ENCODE measurements at places on chromosomes 2 and 18.

GRCh38 chr18:35220424-35220823, 20.4 kb upstream of the ZNF397 start:
- no peak for DNase-seq

GRCh38 chr2:70977605-70978205, 725 bp upstream of the ANKRD53 start:
- no peak for DNase-seq

GRCh38 chr2:62736899-62737559, 31.5 kb downstream of the EHBP1 start:
- no peak for DNase-seq

DNA sequence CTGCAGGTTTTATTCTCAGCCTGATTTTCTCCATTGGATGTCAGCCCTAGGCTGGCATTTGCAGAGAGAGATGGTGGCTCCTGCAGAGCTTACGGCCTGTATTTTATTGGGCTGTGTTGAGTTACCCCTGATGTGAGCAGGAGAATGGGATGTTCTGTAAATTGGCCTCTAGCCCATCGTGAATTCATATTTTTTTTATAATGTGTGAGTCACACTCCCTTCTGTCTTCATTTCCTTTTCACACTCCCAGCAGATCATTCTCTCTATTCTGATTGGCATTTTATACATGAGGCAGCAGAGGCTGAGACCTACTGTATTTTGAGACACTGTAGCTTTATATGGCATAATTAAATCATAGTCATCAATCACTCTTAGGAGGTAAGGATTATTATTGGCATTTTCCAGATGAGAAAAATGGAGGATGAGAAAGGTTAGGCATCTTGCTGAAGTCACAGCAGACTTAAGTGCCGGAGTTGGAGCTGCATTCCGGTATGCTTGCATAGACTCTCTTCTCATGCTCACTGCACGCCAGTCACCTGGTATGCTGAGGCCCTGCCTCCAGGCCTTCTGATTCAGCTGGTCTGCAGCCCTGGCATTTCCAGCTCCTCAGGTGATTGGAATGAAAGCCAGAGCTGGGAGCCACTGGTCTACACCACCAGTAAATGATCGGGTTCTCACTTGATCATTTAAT, 142.4 kb downstream of the NEDD4L start:
- DNase-seq: no peak

GRCh38 chr18:56568986-56569385, 69.4 kb downstream of the TXNL1 start:
- no peak for DNase-seq

DNA sequence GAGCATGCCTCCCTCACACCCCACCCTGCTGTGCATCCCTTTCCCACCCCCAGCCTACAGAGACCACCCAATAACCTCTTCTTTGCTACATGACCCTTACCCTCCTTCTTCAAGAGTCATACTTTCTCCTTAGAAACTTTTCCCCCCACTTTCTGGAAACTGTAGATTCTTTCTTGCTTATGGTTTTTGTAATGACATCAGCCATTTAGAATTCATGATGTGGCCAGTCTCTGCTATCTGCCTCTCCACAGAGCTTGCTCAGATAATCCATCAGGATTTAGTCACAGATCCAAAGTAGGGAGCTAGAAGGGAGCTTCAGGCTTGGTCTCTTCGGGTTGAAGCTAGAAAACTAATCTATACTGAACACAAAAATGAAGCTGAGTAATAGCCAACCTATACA, 36.5 kb downstream of the GALM start:
- DNase-seq: no peak

GRCh38 chr2:118265873-118266455, 177.7 kb downstream of the INSIG2 start:
- DNase-seq: no peak

- no peak for DNase-seq
Measured at GRCh38 chr2:141967980-141968379, 162.8 kb downstream of the LRP1B start.

- DNase-seq: no peak
Measured at GRCh38 chr18:2032036-2032435, 539.3 kb downstream of the METTL4 start.

- DNase-seq: no peak
Measured at GRCh38 chr2:39492716-39493115, 55.6 kb upstream of the MAP4K3 start.

- no peak for DNase-seq
Measured at GRCh38 chr2:58701688-58702301, 460.7 kb upstream of the FANCL start.

GRCh38 chr2:210195101-210195852, 24.1 kb upstream of the KANSL1L start:
- no peak for DNase-seq

GRCh38 chr18:74896390-74896991, 298.8 kb downstream of the ZNF407 start:
- peak; percentile 10 for DNase-seq

- DNase-seq: no peak
Measured at GRCh38 chr2:201182650-201183364, at the start of gene CASP10. Gene CASP10, plus strand, starts transcription at chr2:201183141. Its CDS starts 2,637 bp downstream, at chr2:201185778.

DNA sequence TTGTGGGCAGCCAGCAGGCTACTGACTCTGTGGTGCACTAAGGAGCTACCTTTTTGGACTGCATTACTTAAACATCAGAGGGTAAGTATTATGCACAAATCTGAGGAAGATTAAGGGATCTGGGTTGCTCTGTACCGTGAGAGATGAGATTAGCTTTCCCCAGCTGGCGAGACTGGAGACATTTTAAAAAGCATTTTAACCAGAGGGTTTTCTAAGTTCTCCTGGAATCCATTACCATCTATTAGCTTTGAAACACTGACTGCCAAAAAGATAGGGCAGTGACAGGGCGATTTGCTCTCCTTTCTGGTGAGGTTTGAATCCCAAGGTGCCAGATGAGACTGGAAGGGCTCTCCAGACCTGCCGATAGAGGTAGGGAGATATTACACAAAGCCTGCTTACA, 63.2 kb downstream of the LYPD6 start:
- DNase-seq: no peak

- DNase-seq: no peak
Measured at GRCh38 chr2:189074506-189074905, 100.3 kb downstream of the COL3A1 start.

- no peak for DNase-seq
Measured at GRCh38 chr2:222303828-222304736, 5.3 kb upstream of the PAX3 start.

DNA sequence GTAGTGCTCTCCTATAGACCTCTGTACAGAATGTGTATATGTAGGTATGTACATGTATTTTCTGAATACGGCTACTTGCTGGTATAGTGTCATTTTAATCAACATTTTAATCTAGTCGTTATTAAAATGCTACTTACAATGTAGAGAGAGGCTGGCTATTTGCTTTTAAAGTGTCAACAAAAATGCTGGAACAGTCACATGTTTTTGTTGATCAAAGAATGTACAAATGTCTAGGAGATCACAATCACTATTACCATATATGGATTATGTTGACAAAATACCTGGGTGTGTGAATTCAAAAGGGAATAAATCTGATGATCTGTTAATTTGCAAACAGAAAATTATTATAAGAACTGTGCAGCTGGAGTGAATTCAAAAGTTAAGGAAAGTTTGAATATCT, 170.3 kb downstream of the CAMKMT start:
- DNase-seq: no peak

- no peak for DNase-seq
Measured at GRCh38 chr2:106160786-106161261, 33.3 kb downstream of the UXS1 start.

GRCh38 chr2:203437511-203437910, 97.6 kb downstream of the RAPH1 start:
- DNase-seq: no peak

DNA sequence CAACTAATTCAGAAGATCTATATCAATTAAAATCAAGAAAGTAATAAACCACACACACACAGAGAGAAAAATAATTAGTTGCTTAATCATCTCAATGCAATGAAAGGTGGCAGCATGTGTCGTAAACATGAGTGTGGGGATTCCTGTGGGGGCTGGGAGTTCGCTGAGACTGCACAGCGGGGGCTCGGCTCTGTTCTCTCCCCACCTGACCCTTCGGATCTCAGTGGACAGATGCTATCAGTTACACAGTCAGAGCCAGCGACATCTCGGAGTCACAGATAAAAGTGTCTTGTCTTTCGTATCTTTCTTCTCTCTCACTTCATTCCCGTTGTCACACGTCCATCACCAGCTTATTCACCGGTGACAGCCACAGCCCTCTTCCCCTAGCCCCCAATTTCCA, 37.1 kb downstream of the COLEC12 start:
- no peak for DNase-seq

DNA sequence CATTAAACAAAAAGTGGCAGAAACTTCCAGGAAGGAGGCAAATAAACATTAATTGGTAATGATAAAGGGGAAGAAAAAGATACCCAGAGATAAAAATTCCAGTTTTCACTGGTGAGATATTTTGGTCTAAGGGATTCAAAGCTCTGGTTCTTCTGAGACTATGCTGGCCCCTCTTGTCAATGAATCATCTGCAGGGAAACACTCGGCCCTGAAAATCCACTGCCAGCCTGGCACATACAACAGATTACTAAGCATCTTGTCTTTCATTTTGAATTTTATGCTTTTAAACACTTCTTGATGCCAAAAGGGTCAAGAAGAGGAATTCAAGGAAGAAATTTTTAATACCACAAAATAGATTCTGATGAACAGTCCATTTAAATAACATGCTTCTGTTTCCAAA, 1603.8 kb upstream of the ZEB2 start:
- DNase-seq: no peak

- no peak for DNase-seq
Measured at GRCh38 chr18:42330296-42330695, 375.3 kb downstream of the PIK3C3 start.

- DNase-seq: no peak
Measured at GRCh38 chr2:19571773-19572172, 213.3 kb upstream of the OSR1 start.

DNA sequence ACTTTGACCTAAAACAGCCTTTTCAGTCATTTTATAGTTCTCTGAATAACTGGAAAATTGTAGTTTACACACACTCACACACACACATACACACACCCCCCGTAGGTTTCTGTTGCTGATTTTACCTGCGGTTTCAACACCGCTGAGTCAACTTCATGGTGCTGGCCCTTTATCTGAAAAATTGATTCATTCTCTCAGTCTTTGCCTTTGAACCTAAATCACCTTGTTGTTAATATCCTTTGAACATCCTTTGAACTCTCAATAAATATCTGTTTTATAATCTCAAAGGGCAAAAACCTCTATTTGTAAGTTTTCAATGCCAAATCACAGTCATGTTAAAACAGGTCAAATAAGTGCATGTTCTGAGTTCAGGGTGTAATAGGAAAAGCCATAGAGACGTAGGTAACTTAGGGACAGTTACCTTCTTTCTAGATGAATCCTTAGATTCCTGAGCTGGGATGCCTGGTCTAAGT, 109.0 kb upstream of the BZW1 start:
- no peak for DNase-seq

- no peak for DNase-seq
Measured at GRCh38 chr2:218429911-218430692, 11.2 kb downstream of the VIL1 start.

- no peak for DNase-seq
Measured at GRCh38 chr2:34815052-34815741, 1216.1 kb upstream of the FAM98A start.

DNA sequence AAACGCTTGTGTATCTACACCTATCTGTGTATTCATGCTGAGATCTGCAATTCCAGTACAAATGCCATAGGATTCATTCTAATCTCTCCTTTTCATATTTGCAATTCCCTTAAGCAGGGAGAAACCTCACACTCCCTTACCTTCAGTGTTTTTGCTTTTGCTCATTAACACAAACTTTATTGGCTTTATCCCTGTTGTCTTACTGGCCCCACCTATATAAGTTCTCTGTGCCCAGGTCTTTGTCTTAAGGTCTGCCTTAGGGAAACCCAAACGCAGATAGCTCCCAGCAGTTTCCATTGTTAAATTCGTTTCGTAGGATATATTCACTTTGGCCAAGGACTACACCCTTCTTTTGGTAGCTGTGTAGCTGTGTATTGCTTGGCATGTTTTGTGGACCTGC, 4.0 kb upstream of the SNORC start:
- no peak for DNase-seq

DNA sequence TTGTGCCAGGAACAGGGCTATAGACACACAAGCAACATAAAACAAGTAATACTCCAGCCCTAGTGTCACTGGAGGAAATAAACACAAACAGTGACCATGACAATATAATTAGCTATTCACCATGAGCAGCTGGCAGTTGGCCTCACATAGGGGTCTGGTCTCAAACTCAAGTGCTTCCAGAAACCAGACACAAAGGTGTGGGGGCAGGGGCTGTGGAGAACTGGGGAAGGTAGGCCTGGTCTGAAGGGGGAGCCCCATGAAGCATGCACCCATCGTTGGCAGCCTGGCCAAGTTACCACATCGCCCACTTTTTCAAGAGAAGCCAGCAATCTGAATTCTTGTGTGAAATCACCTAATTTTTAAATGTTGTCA, 49.5 kb upstream of the SP3 start:
- no peak for DNase-seq

- DNase-seq: no peak
Measured at GRCh38 chr2:42622943-42623676, 54.7 kb downstream of the MTA3 start.

GRCh38 chr2:134682726-134683125, 36.1 kb downstream of the TMEM163 start:
- DNase-seq: no peak

DNA sequence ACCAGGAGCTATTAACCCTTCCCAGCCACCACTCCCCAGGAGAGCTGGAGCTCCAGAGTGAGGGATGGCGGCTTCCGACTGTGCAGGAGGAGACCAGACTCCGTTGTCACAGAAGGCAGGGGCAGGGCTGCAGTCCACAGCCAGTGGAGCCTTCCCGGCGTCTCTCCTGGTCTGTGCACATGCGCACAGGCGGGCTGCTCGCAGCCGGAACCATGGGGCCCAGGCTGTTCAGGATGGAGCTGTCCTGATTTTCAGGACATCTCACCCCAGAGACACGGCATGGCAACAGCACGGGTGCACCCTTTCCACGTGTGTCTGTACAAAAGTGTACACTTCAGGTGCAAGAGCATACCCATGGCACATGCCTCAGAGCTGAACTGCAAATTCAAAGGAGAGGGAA, 28.9 kb downstream of the EIPR1 start:
- no peak for DNase-seq

DNA sequence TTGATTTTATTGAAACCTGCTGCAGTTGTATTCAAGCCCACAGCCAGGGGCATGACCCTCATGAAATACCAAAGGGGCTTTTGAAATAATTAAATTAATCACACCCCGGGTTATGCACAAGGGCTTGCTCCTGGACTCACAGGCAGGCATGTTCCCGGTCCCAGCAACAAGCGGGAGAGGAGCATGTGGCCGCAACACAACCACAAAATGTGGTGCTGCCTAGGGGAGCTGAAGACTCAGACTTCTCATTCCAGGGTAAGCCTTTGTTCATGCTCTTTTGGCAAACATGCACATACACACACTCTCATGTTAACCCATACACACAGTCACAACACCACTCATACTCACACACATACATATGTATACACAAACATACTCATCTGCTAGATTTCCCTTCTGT, 233.7 kb upstream of the SMAD2 start:
- DNase-seq: no peak

GRCh38 chr2:88545118-88545517, 82.1 kb downstream of the EIF2AK3 start:
- no peak for DNase-seq

GRCh38 chr18:59783138-59783537, 85.9 kb upstream of the CCBE1 start:
- DNase-seq: no peak

GRCh38 chr2:54658564-54659071, 64.8 kb upstream of the EML6 start:
- no peak for DNase-seq

Measured in activated T-helper 1 cell treated with anti-CD3 and anti-CD28 coated beads, Interleukin-2, amount 50 U/mL, for 16 hours (primary cell).